ENCODE measurements at places on chromosomes 11 and 22.

- DNase-seq = no peak
Measured at GRCh38 chr22:27682437-27682836, 119.1 kb downstream of the MN1 start.

- DNase-seq = no peak
Measured at GRCh38 chr11:132982772-132983640, 549.3 kb downstream of the OPCML start.

- no peak for DNase-seq
Measured at GRCh38 chr11:27496461-27496860, 10.1 kb downstream of the LIN7C start.

DNA sequence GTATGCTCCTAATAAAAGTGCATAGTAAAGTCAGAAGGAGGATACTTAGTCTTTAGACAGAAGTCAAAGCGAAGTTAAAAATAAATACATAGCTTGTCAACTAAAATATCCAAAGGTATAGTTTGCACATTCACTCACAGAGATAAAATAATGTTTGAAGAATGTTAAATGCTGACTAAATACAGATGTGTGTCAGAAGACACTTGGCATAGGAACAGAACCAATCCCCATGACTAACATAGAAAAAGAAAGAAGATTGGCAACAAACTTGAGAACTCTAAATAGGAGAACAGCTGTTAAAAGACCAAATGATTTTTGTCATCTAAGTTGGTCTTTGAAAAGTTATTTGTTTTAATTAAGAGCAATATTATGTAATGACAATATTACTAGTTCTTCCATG lies 1172.1 kb upstream of the RAG2 start:
- DNase-seq = no peak

DNA sequence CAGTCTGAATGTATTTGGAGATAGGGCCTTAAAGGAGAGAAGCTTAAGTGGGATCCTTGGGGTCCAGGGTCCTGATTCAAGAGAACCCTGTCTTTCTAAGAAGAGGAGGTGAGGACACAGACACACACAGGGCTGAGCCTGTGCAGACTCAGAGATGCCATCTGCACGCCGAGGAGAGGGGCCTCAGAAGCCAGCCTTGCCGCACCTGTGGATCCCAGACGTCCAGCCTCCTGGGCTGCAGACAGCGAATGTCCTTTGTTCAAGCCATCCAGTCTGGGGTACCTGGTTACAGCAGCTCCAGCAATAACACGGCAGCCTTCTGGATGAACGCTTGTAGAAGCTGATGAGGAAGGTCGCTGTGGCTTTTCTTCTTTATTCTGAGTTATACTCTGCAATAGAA lies 1086.1 kb downstream of the BRD1 start:
- no peak for DNase-seq

DNA sequence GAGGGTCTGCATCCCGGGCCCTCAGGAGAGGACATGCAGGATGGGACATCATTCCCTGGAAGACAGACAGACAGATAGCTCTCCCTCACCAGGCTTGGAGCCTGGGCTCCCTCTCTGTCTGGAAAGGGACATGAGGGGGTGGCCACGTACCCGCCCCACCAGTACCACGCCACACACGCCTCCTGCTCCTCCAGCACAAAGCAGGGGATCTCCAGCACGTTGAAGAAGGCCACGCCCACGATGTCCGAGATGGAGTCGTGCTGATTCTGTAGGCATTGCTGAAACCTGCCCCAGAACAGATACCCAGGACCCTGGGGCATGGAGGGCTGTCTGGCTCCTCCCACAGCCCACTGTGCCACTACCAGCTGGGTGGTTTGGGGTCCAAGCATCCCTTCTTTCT lies 2.2 kb downstream of the PLA2G3 start:
- DNase-seq = no peak

DNA sequence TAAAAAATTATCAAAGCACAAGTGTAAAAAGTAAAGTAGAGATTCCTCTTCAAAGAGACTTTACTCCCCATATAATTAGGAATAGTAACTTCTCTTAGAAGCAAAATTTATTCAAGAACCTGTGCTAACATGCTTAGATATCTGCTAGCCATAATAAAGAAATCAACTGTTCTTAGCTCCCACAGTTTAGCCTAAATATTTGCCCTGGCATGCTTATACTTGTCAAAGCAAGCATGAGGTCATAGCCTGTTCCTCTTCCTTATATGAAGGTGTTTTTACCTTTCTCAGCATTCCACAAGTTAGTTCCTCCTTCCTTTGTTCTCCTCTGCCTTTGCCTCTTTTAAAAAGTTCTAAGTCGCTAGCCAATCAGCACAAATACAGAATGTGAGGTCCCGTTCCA lies 30.3 kb downstream of the RIC3 start:
- no peak for DNase-seq

DNA sequence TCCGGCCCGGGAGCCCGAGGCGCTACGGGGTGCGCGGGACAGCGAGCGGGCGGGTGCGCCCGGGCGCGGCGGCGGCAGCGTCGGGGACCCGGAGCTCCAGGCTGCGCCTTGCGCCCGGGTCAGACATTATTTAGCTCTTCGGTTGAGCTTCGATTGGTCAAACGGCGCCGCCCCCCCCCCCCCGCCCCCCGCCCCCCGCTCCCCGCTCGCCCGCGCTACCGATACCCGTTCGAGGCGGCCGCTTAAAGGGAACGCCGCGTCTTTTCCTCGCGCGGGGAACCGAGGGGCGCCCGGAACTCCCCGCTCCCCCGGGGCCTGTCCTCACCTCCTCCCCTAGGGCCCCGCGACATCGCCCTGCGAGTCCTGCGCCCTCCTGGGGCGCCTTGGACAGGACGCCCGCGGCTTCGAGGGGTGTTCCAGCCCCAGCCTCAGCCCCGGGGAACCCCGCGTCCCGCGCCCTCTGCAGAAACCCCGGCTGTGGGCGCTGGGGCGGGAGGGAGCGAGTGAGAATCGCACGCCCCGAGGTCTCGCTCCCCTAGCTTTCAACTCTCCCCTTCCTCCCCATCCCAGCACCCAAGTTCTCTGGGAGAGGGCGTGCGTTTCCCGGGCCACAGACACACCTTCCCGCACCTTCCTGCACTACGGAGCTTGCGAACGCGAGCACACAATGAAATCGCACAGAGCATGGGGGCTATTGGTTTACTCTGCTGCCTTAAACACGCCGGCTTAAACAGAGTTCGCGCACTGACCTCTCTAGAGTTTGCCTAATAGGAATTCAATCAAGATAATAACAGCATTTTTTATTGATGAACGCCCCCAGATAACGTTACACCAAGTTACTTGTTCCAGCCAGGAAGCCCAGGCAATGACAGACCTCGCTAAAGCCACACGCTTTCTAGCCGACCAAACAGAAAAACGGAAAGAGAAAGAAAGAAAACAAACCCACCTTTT lies at the start of gene BDNF:
Gene BDNF, minus strand, starts transcription at position 105 of the 951 bp plus-strand sequence. CDS start 41,891 bp downstream, outside the sequence.
- no peak for DNase-seq

GRCh38 chr22:31177420-31178162 lies 17.6 kb downstream of the RNF185 start:
- DNase-seq = no peak

DNA sequence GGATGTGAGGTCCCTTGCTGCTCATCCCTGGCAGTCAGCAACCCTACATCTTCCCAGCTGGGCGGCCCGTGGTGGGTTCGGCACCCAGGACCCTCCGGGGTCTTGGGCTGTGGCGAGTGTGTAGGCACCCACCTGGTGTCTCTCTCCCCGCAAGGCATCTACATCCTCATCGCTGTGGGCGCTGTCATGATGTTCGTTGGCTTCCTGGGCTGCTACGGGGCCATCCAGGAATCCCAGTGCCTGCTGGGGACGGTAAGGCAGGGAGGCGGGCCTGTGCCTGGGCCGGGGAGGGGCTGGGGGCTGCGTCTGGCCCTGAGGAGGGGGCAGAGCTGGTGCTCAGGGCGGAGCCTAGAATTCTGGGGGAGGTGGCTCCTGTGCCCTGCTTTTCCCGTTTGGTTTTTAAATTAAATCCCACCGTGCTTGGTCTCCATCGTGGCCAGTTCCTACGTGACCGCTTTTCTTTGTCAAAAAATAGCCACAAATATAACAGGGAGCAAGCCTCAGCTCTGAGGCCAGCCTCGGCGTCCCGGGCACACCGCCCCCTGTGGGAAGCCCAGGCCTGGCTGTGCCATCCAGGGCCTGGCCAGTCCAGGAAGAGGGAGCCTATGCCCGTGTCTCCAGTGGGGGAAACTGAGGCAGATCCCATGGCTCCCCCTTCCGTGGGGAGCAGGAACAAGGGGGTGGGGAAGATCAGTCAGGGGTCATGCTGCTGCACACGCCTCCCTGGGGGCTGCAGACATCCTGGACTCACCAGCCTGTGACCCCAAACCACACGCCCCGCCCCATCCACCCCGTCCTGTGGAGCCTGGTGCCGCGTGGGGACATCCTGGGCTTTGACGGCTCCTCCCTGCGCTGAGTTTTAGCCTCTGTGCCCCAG lies 6.4 kb upstream of the TSSC4 start:
- DNase-seq = no peak

- DNase-seq = no peak
Measured at GRCh38 chr11:77109236-77110019, 6.8 kb downstream of the OMP start.

- DNase-seq = no peak
Measured at GRCh38 chr22:24310969-24311368, 40.3 kb downstream of the SPECC1L start.

DNA sequence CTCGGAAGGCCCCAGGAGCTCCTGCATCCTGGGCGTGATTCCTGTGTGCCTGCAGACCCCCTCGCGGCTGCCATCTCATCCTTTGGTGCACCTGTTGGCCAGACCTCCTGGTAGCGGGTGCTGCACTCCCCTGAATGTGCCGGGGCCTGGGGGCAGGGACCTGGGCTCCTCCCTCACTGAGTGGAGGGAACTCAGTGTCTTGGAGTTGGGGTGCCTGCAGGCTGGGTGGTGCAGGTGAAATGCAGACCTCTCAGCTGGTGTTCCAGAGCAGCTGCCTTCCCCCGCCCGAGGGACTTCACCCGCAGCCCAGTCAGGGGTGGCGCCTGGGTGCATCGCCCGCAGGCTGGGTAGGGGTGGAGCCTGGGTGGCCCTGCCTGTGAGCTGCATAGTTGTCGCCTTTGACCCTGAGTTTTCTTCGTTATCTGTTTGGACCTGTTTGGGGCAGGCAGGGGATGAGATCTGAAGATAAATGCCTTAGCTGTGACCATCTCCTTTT lies 31.4 kb downstream of the LRP5 start:
- no peak for DNase-seq

DNA sequence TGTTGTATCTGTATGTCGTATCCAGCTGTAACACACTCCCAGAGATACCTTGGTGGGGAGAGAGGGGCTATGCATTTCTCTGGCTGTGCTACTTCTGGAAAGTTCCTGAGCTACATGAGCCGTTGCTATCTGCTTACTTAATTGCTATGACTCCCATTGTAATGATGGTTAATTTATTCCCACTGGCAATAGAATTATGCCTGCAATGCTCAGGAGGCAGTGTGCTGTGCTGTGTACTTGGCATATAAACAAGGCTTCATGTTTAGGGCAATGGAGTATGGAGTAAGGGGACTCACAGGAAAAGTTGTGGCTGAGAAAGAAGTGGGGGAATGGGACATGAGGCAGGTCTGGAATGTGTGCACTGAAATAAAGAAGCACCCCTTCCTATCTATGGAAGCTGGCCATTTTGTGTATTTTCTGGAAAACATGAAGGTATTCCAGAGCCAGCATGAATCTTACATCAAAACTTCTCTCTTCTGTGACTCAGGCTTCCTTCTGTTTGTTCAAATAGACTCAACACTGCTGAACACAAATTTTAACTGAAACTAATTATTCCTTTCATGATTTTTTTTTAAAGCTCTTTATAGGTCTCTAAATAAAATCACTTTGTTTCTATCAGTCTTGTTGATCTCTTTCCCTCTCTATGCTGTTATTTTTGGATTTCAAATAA lies 40.6 kb downstream of the CD44 start:
- no peak for DNase-seq

DNA sequence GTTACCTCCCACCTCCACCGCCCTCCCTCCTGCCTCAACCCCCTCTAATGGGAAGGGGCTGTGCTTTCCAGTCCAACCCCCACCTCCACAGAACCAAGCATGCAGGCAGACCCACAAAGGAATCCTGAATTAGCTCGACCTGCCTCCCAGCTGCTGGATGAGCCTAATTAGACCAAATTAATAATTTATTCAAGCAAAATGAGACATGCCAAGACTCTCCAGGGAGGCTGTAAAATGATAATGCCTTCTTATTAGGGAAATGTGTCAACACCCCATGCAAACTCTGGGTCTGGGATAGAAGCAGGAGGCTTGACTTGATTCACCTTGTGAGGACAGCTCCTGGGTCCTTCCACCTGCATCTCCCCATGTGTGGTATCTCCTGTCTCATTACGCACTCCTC lies 59.4 kb upstream of the HMGXB4 start:
- DNase-seq = no peak
